Stimulated activated CD4-positive, alpha-beta T cell treated with anti-CD3 and anti-CD28 coated beads, Interleukin-2, amount 100 ng/mL, for 4 hours (primary cell): ENCODE measurements at places on chromosomes 1 and 21.

GRCh38 chr1:158654571-158654970, 31.9 kb downstream of the SPTA1 start:
- no peak for DNase-seq

GRCh38 chr1:173414136-173414535, 63.0 kb upstream of the PRDX6 start:
- no peak for DNase-seq

DNA sequence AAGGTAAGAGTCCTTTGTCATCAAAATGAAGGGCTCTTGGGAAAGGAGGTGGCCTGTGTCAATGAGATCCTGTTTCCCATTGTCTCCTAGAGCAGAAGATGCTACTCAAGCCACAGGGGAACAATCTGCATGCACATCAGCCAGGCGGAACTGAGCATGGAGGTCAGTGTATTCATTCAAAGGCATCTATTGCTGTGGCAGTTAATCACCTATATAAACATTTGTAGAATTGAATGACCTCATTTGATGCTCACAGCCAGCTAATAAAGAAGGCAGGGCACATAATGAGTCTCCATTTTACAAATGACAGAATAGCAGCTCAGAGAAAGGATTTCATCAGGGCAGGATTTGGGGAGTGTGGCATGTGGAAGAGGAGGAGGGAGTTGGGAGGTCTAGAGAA, 5.7 kb upstream of the FYB2 start:
- DNase-seq: no peak

GRCh38 chr1:166839600-166840308, 479 bp downstream of the POGK start:
- DNase-seq: peak; percentile 44

- no peak for DNase-seq
Observed at GRCh38 chr1:226541631-226542622, 6.6 kb upstream of the STUM start.

GRCh38 chr1:23555986-23556634, 3.2 kb downstream of the ID3 start:
- no peak for DNase-seq

DNA sequence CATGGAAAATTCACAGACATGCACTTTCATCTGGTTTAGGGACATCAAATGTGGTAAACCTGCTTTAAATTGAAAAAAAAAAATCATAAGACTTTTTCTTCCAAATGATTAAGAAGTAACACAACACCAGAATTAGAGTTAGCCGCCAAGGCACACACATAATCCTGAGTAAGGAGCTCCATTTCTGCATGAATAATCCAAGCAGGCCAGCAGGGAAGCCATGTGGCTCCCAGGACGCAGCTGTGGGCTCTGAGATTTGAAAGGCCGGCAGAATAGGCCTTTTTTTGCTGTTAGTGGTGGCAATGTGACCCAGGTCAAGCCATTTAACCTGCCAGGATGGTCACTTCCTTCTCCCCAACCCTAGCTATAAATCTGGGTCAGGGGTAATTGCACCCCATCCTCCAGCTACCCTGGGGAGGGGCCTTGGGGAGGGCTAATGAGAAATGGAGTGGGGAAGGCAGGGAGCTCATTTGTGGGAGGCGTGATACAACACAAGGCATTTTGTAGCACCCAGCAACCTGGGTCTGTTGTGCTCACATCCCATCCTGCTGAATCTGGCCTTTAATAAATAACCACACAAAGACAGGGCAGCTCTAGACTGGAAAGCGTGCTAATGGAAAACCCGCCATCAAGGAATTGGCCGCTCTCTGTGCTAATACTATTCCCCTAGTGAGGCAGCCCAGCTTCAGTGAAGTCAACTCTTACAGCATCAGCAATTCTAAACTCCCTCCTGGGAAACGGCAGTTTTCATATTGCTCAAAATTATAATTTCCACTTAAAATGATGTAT, 178.5 kb downstream of the RHOU start:
- no peak for DNase-seq

DNA sequence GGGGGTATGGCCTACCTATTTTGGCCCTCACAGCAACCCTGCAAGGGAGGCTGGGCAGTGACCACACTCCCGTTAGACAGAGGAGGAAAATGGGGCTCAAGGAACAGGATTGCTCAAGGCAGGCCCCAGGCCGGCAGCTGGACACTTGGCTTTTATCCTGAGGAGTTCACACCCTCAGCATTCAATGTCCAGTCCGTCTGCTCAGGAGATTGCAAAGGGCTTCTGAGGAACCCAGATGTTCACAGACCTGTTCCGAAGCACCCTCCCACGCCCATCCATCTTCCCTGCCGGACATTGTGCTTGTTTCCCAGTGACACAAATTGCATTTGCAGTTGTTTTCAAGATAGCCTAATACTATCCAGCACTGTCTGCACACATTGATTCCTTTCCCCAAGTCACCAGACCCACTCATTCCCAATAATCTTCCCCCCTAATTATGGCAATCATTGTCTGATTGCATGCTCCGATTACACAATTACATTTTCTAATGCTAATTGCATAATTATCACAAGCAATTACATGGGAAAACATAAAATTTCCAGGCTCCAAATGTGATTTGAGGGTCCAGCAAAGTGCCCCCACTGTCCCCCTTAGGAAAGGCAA, 4.3 kb upstream of the UBL4B start:
- DNase-seq: no peak

GRCh38 chr1:230578616-230579015, 63.7 kb upstream of the COG2 start:
- no peak for DNase-seq

- no peak for DNase-seq
Observed at GRCh38 chr1:7268983-7269382, 483.7 kb downstream of the CAMTA1 start.

- DNase-seq: no peak
Observed at GRCh38 chr1:154657556-154657955, 49.6 kb upstream of the ADAR start.

- DNase-seq: no peak
Observed at GRCh38 chr1:177246710-177247580, 76.2 kb downstream of the BRINP2 start.

- DNase-seq: no peak
Observed at GRCh38 chr1:71784241-71784640, 498.1 kb downstream of the NEGR1 start.

GRCh38 chr1:28507646-28508434, 2.0 kb downstream of the RCC1 start:
- DNase-seq: no peak

- DNase-seq: no peak
Observed at GRCh38 chr1:202561726-202562443, 148.4 kb downstream of the SYT2 start.

DNA sequence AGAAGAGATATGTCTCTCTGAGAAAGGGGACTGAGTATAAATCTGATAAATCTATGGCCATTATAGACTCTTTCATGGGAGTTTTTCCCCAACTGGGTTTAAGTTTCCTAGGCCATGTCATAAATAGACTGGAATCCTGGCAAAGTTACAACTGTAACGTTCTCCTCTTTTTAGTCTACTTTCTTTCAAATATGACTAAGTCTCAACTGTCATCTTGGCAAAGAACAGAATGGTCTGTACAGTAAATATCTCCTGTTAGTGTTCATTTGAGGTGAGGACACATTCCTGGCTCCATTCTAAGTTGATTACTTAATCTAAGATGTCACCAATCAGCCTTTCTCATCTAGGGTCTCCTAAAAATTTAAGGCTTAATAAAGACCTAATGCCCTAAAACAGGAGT, 300.5 kb downstream of the BRINP2 start:
- no peak for DNase-seq

DNA sequence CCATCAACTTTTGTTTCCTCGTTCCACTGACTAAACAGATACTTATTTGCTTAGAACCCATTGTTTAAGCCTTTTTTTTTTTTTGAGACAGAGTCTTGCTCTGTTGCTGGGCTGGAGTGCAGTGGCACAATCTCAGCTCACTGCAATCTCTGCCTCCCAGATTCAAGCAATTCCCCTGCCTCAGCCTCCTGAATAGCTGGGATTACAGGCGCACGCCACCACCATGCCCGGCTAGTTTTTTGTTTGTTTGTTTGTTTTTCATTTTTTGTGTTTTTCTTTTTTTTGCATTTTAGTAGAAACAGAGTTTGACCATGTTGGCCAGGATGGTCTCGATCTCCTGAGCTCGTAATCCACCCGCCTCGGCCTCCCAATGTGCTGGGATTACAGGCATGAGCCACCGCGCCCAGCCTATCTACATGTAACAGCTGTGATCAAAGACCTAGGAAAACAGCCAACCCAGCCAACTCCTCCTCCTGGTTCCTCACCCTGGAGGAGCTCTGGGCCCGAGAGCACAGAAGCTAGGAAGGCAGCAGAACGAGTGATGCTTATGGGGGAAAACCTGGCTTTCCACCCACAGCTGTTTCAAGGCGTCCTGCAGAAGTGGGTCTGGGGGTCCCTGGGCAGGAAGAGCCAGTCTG, 32.9 kb downstream of the KCNN3 start:
- DNase-seq: no peak

- no peak for DNase-seq
Observed at GRCh38 chr1:228955691-228956090, 220.4 kb downstream of the RHOU start.

- no peak for DNase-seq
Observed at GRCh38 chr1:18112611-18113010, 5.0 kb downstream of the IGSF21 start.

DNA sequence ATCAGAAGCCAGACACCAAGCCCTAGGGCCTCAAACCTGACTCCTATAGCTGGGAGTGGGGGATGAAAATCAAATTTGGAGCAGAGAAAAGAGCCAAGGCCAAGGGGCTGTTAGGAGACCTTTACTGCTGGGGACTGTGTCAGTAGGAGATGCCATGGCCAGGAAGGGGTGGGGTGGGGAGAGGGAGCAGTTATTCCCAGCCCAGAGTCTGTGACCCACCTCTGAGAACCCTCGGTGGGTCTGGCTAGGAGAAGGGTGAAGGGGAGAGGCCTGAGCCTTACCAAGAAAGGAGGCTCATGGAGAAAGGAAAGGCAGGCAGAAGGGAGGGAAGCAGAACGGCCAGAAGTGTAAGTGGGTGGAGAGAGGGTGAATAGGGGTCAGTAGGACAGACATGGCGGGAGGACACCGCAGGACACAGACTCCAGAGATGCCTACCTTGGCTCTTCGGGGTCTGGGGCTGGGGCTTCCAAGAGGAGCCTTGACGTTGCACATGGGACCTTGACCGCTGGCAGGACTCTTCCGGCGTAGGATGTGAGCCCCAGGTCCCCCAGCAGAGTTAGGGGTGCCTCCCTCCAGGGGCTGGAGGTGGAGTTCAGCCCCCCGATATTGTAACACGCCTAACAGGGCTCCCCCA, 1.2 kb downstream of the ADAMTS4 start:
- no peak for DNase-seq

DNA sequence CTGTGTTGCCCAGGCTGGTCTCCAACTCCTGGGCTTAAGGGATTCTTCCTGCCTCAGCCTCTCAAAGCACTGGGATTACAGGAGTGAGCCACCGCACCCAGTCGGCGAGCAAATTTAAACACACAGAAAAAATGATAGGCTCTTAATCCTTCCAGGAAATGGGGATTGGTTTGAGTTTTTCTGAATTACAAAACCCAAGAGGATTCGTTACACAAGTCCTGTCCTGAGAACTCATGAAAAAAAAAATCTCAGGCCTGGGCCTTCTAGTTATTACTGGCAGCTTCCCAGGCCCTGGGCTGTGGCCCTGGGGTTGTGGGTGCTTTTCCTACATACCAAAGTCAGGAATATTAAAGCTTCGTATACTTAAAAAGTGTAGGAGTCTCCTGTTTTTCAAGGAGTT, 6.3 kb upstream of the IFNGR2 start:
- DNase-seq: no peak

- no peak for DNase-seq
Observed at GRCh38 chr1:181714428-181714827, 231.1 kb downstream of the CACNA1E start.

GRCh38 chr21:45596704-45597318, 46.7 kb upstream of the PCBP3 start:
- peak; percentile 79 for DNase-seq

- no peak for DNase-seq
Observed at GRCh38 chr1:113647164-113647563, 112.1 kb downstream of the PHTF1 start.

- no peak for DNase-seq
Observed at GRCh38 chr1:26701266-26701994, 5.6 kb downstream of the ARID1A start.

DNA sequence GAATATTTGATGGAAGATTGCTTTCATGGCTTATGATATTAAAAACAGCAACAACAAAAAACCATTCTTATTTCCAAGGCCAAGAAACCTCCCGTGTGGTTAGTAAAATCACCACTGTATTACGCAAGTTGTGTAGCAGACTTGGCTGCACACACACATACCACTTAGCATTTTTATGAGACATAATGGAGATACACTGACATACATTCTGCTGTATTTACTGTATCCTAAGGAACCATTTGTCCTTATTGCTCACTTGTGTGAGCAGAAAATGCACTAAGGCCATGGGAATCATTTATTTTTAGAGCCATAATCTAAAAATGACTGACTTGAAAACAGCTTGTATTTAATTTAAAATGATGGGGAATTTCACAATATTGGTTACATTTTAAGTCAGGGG, 584 bp upstream of the C1orf141 start:
- DNase-seq: no peak

DNA sequence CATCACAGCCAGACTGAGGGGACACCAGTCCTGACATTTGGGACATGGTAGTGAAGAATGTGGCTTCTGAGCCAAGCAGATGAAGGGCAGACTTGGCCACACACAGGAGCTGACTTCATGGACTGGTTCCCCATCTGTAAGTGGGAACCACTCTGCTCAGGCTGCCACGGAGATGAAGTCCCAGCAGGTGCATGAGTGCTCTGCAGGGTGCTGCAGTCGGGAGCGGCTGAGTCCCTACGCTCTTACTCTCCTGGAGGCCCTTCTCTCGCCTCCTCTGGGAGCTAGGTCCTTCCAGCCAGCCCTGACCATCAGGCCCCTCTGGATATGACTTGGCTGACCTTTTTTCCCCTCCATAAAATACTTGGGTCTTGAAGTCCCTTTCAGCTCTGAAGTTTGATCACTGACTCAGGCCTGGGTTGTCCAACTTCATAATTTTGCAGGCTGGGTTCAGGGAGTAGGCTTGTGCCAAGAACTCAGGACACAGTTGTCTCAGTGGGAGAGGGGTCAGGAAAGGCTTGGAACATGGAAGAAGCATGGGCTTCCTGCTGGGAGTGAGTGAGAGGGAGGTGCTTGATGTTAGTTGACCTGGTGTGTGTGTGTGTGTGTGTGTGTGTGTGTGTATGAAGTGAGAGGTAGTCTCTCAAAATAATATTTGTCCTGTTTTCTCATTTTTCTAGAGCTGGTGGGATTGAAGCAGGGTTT, 21.0 kb upstream of the EPS8L3 start:
- DNase-seq: no peak

GRCh38 chr1:178652506-178653490, 72.2 kb upstream of the RALGPS2 start:
- no peak for DNase-seq

- no peak for DNase-seq
Observed at GRCh38 chr1:200075938-200076546, 48.5 kb downstream of the NR5A2 start.
